ENCODE measurements at places on chromosomes 7 and 10.

DNA sequence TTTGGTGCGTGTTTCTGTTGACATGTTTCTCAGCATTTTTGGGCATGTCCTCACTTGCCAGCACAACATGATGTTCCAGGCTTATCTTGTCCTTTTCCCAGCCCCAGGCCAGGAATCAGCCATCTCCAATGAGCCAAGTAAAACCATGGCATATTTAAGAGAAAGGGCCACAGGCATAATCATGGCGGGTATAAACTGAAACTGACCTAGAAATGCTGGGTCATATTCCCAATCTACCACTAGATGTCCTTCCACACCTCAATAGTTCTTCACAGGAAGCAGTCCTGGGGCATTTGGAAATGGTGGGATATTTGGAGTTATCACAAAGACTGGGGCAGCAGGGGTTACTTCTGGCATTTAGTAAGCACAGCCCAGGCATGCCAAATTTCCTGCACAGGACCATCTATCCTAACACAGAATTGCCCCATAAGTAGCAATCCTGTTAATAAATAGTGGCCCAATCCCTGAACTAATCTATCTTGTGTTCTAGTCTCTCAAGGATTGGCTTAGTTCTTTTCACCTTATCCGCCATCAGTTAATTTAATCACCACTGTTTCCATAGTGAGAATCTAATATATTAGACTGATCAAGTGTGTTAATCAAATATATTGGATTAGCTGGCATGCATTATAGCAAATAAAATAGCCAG lies 101.6 kb downstream of the NPSR1 start:
- DNase-seq = no peak

DNA sequence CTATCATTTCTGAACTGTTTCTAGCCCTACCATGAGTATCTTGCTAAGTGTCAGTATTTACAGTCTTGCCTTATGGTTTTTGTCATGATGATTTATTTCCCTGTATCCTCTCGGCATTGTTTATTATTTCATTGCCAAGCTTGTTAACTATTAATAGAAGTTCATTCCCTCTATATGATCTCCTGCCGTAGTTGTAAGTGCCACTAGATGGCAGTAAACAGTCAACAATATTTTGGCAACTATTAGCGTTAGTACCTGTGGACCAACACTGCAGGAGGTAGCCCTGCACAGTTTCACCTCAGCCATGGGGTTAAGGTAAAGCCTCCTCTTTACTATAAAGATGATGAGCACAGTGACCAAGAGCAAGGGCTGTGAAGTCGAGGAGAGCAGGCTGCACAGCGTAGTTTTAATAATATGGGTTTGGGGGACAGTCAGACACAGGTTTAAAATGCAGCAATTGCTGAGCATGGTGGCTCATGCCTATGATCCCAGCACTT lies 26.1 kb upstream of the CCNJ start:
- no peak for DNase-seq

GRCh38 chr7:30349170-30349569 lies 64.8 kb downstream of the ZNRF2 start:
- DNase-seq = no peak

GRCh38 chr10:7610651-7611389 lies 55.9 kb downstream of the ITIH5 start:
- DNase-seq = no peak

DNA sequence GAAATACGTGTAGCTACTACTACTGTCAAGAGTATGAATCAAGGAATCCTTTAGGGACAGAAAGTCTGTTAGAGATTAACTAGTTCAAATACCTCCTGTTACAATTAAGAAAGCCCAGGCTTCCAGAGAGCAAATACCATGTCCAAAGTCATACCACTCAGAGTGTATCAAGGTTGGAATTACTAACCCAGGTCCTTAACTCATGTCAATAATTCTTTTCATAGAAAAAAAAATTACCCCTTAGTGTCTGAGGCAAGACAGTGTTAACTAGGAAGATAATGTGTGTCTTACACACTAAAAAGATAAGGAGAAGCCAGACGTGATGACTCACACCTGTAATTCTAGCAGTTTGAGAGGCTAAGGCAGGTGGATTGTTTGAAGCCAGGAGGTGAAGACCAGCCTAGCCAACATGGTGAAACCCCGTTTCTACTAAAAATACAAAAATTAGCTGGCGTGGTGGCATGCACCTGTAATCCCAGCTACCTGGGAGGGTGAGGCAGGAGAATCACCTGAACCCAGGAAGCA lies 423.4 kb downstream of the SORCS1 start:
- no peak for DNase-seq

GRCh38 chr10:29598851-29599311 lies 35.9 kb downstream of the SVIL start:
- no peak for DNase-seq

DNA sequence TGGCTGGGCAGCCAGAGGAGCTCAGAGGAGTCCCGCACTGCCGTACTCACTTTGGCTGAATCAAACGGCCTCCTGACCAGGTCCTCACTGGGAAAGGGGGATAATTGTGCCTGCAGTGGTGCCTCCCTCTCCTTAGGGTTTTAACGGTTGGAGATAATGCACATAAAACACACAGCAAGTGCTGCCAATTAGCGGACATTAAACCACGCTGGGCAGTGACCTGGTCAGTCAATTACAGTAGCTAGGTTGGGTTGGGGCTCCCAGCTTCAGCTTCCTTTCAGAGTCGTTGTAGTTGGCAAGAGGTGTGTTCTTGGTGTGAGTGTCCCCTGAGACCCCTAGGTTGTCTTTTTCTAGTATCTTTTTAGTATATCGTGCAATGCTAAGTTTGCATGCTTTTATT lies 146.6 kb downstream of the C10orf105 start:
- DNase-seq = no peak

GRCh38 chr10:70685455-70685911 lies 13.2 kb downstream of the ADAMTS14 start:
- DNase-seq = no peak

DNA sequence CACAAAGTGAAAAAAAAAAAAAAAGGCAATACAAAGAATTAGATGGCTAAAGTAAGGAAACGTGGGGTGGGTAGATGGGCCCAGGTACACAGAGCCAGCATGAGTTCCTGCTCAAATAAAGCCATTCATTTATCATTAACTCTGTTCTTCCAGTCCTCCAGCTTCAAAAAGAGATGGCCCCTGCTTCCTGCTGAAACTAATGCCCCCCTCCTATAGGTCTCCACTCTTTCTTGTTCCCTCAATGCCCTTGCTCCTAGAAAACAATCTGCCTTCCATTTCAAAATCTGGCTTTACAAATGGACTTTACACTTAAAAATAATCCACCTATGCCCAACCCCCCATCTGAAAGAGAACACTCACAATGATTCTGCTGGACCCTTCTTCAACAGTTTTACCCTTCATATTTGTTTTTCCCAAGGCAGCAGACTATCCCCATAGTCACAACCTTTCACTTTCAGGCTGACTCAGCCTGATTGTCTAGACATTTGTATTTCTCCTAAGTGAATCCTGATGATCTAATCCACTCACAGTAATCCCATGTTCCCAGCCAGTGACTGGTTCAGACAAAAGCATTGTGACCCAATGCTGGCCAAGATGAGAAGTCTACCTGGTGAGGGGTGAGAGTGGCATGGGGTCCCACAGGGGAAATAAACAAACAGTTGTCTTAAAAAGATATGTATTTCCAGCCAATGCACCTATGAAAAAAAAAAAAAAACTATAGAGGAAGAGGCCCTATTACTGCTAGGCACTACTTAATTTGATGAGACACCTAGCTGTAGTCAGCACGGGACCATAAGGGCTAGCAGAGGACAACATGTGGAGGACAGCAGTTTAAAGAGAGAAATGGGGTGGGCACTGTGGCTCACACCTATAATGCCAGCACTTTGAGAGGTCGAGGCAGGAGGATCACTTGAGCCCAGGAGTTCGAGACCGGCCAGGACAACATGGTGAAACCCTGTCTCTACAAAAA lies 74.6 kb upstream of the GRID1 start:
- DNase-seq = no peak

- DNase-seq = no peak
These were observed 72.2 kb upstream of the ZNF479 start for GRCh38 chr7:57204411-57204811.

Data from stimulated activated CD8-positive, alpha-beta memory T cell treated with anti-CD3 and anti-CD28 coated beads, Interleukin-7, amount 100 ng/mL, for 48 hours (primary cell).